Neural crest cell (in vitro differentiated cells): ENCODE measurements at places on chromosomes 11 and 22. TPM values are rescaled to one million over a fixed set of nuclear protein-coding genes. Genes with fewer than 3 reads are reported as not detected.

The KCNJ1 gene
- total RNA-seq: not detected in 2 replicates

The FTH1 gene
- 1,207 and 1,209 TPM in 2 replicates for total RNA-seq

The CCDC73 gene
- total RNA-seq: not detected in 2 replicates

The CRACR2B gene
- total RNA-seq: 1.6 and 2.7 TPM in 2 replicates

The BUD13 gene
- total RNA-seq: 39.0 and 39.7 TPM in 2 replicates

The SLC22A25 gene
- total RNA-seq: not detected in 2 replicates

The DRD4 gene
- total RNA-seq: 0.30 and 0.63 TPM in 2 replicates

The PPP2R1B gene
- 78.0 and 80.4 TPM in 2 replicates for total RNA-seq

The SULT4A1 gene
- total RNA-seq: 6.3 and 7.3 TPM in 2 replicates

The GAB4 gene
- total RNA-seq: not detected in 2 replicates

The MUC6 gene
- not detected in 2 replicates for total RNA-seq

The FOLH1 gene
- not detected in 2 replicates for total RNA-seq

The CD248 gene
- 4.2 and 4.8 TPM in 2 replicates for total RNA-seq

The OR51F1 gene
- total RNA-seq: not detected in 2 replicates

The VSIG10L2 gene
- total RNA-seq: not detected in 2 replicates

The TPH1 gene
- total RNA-seq: 0.66 and 0.82 TPM in 2 replicates

The TNNI2 gene
- not detected in 2 replicates for total RNA-seq

The TCN1 gene
- total RNA-seq: not detected in 2 replicates

The VPS26B gene
- 45.6 and 47.8 TPM in 2 replicates for total RNA-seq

The IGF2 gene
- total RNA-seq: 19.0 and 20.1 TPM in 2 replicates

The UPK2 gene
- not detected in 2 replicates for total RNA-seq

The SLC5A12 gene
- 3.4 and 4.1 TPM in 2 replicates for total RNA-seq

The TSKU gene
- 27.5 and 28.3 TPM in 2 replicates for total RNA-seq

The TMEM121B gene
- total RNA-seq: 12.2 and 12.6 TPM in 2 replicates

The PAMR1 gene
- total RNA-seq: 0.21 and 0.66 TPM in 2 replicates
